ENCODE measurements at places on chromosomes 16 and 17.

DNA sequence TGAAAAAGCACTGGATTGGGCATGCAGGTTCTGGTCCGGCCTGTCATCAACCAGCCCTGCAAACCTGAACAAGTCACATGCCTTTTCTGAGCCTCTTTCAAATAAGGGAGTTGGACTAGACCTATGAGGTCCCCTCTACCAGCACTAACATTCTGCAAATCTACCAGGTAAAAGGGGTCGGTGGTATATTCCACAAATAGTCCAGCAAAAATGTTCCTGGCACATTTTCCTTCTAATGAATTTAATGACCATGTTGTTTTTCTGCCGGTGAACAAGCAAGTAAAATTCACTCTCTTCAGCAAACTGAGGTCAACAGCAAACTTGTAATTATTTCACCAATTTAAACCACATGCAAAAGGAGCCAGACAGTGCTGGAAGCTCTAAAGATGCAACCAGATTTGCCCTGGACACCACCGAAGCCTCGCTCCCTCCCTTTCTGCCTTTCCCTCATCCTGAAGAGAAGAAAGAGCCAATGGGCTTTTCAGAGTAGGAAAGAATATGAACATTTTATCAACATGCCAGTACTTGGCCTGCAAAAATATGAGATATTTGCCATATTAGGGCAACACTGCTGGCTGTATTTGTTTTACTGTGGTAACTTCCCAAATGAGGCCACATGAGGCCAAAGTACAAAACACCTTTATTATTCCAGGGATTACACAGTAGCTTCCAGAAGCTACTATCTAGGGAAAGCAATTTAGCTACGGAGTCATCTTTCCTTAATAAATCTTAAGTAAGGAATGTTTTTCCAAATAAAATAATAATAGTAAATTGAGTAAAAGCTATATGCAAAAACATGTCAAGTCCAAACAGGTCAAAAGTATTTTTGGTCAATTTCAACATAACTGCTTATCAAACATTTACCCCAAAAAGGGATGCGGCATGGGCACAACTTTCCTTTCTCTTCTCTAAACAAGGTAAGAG, 45.0 kb downstream of the USP31 start:
- no peak for DNase-seq

- no peak for DNase-seq
Observed at GRCh38 chr17:50582741-50583140, 22.2 kb downstream of the CACNA1G start.

- DNase-seq, result no peak
Observed at GRCh38 chr16:84553873-84554399, 49.5 kb upstream of the MEAK7 start.

- no peak for DNase-seq
Observed at GRCh38 chr17:41901646-41902045, 17.1 kb downstream of the ACLY start.

DNA sequence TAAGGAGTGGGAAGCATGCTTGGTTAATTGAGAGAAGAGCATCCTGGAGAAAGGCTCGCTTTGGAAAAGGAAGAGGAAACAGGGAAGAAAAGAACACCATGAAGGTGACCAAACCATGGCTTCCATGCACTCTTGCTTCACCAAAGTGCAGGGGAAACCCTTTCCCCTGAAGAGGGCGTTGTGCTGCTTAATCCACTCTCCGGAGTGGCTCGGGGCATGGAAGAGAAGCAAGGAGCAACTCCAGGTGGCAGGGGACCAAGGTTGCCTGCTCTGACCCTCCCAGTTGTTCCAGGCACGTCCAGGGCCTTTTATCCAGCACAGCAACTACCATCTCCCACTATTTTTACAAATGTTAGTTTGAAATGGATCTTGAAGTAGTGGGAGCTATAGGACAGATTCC, 108.1 kb downstream of the STX8 start:
- peak; percentile 19 for DNase-seq

- DNase-seq, result peak; percentile 93
Observed at GRCh38 chr17:50482516-50482915, 3.9 kb downstream of the RSAD1 start.

DNA sequence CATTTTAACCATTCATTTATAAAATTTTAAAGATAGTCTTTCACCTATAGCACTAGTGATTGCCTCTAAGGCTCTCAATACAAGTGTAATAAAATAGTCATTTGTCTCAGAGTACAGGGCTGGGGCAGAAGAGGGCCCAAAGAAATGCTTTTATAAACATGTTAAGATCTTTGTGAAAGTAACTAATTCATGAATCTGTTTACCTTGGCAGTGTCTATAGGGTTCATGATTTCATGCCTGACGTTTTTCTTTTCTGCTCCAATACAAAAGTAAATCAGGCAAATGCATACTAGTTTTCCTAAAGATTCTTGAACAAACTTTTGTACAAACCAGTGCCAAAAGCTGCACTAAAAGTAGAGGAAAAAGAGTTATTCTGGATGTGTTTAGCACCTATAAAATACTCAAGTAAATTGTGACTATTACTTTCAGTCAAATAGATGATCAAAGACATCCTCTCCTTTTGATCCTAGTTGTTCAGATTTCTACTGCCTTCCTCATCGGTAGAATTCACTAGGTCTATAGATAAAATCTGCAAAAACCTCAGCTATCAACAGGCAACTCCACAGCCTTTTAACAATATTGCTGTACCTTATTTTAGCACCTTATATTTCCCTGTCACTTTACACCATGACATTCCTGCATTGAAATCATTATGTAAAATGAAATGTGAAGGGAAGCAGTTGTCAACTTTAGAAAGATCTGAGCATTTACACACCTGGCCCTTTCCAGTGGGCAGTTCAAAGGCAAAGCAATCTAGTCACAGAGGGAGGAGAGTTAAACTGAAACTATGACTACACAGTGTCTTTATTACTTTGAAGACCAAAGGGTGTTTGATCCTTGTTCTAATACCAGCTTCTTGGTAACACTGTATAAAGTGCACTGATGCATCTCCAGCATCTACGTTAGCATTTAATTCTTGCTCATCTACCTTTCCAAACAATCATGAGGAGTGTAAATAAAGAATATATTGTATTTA, 100.0 kb upstream of the MED13 start:
- DNase-seq, result no peak

DNA sequence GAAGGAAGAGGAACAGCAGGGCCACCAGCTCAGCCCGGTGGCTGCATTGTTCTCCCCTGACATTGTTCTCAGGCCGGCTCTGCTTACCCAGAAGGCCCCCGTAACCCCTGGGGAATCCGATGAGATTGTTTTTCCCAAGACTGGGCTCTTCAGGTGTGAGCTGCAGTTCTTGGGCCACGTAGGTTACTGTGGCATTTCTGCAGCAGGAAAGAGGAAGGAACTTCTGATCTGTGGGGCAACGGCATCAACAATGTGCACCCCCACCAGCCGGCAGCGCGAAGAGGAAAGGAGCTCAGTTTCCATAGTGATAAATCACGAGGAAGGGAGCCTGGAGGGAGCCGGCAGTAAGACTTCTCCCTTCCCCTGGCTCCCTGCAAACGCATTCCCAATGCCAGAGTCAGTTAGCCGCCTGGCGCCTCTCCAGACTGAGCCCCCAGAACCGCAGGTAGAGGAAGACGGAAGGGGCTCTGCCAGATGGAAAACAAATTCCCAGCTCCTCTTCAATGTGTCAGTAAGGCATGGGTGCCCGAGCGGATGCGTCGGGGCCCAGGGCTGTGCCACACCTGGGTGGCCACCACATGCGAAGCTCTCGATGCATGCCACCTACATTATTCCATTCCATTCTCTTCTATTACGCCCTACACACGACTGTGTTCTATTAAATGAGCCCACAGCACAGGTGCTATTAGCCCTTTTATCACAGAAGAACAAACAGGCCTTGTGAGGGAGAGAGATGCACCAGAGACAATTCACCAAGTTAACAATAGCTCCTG, 21.5 kb upstream of the PECAM1 start:
- DNase-seq, result peak; percentile 85

DNA sequence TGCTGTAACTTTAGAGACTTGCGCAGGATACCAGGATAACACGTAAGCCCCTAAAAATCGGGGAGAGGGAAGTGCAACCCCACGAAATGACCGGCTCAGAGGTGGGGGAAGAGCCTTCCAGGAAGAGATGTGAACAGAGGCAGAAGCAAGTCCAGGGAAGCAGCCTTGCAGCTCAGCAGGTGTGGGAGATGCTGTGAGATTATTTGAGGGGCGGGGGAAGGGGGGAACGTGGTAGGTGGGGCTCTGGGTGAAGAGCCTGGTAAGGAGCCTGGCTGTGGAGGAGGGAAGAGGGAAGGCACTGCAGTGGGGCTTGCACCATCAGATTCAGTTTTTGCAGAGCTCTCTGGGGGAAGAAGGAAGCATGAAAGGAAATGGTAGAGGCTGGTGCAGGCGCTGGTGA, 95.4 kb upstream of the CACNG5 start:
- no peak for DNase-seq

- no peak for DNase-seq
Observed at GRCh38 chr16:31508706-31509195, 560 bp upstream of the RUSF1 start.

- no peak for DNase-seq
Observed at GRCh38 chr16:15829460-15829859, 27.4 kb downstream of the MYH11 start.

DNA sequence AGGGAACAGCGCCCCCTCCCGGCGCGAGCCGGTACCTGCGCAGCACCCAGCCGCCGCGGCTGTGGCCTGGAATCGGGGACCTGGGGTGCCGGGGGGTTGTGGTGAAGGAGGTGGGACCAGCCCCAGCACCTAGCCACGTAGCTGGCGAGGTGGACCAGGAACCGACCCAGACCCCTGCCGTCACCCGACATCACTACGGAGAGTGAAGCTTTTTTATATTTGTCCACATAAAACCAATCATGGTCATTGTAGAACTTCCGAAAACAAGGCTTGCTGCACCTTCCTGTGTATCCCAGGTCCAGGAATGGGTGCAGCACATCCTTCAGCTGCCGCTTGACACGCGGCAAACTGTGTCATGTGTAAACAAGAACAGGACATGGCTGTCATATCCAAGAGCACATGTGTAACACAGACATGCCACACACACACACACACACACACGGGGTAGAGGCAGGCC, 1.3 kb downstream of the HBQ1 start:
- DNase-seq, result peak; percentile 87

Measured in WERI-Rb-1 (cell line).